ENCODE measurements at places on chromosomes 1 and 21.

- DNase-seq = no peak
These were observed 114.6 kb upstream of the KIAA0040 start for GRCh38 chr1:175307160-175307559.

- no peak for DNase-seq
These were observed at the start of gene HOOK1 for GRCh38 chr1:59814901-59815825. HOOK1 (plus strand) TSS chr1:59814949; CDS start chr1:59815118, 169 bp downstream.

DNA sequence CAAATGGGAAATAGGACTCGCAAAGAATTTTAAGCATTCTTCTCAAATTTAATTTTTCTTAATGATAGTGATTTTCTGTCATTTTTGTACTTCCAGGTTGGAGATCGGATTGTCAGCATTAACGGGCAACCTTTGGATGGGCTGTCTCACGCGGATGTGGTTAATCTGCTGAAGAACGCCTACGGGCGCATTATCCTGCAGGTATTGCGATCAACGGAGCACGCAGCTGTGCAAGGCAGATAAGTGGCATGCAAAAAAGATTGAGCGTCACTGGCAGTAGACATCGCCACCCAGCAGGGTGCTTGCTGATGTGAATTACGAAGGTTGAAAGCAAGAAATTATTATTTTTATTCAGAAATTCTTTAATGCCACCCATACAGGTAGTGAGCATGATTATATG is 65.9 kb upstream of the L1TD1 start:
- DNase-seq = no peak

GRCh38 chr1:233482388-233482787 is 131.5 kb upstream of the KCNK1 start:
- no peak for DNase-seq

DNA sequence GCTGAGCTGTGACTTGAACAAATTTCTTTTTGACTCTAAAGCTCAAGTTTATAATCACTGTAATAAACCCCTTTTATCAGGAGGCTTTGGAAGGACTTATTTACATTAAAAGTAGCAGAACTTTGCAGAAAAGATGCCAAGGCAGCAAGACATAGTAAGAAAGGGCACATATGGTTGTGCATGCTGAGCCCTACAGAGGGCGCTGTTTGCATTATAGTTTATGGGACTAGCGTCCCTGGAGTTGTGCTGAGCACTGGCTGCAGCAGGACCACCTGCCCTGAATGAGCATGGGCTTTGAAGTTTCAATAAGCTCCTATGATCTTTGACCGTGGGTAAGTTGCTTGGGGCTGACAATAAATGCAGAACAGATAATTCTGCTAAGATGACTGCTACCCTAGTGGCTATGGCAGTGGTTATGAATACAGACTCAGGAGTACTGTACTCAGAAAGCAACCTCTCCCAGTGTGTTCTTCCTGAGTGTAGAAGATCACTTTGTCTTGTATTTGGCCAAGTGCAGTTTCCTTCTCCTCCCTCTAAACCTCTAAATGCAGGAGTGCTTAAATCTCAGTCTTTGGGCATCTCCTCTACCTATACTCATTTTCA is 45.4 kb upstream of the USP1 start:
- no peak for DNase-seq

DNA sequence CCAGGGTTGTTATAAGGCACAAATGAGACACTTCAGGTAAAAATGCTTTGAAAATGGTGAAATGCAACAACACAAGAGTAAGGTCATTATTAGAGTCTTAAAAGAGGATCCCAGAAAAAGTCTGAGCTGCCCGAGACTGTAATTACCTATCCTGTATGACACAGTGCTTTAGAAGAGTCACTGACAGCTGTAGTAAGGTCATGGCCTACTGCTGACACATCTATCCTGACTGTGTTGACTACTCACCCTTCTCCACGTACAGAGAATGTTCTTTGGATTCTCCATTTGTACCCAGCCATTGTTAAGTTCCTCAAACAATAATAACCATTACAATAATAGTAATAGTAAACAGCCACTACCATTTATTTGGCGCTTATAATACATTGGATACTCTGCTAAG is 104.4 kb downstream of the CACHD1 start:
- no peak for DNase-seq

DNA sequence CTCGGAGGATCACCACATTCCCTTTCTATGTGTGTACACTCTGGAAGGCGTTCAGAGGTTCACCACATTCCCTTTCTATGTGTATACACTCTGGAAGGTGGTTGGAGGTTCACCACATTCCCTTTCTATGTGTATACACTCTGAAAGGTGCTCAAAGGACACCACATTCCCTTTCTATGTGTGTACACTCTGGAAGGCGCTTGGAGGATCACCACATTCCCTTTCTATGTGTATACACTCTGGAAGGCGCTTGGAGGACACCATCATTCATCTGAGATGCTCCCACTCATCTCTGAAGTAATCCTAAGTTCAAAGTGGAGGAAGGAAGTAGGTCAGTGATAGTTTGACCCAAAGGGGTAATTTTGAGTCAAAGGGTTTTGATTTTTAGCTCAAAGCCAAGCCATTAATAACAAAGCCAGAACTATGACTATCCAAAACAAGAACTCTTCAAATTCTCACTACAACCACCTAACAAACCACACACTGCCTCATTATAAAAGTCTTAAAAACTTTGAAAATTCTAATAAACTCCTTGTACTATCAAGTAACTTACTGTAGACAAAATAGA is 32.9 kb downstream of the NRIP1 start:
- no peak for DNase-seq

- DNase-seq = no peak
These were observed 256.8 kb upstream of the NFIA start for GRCh38 chr1:60825593-60825992.

DNA sequence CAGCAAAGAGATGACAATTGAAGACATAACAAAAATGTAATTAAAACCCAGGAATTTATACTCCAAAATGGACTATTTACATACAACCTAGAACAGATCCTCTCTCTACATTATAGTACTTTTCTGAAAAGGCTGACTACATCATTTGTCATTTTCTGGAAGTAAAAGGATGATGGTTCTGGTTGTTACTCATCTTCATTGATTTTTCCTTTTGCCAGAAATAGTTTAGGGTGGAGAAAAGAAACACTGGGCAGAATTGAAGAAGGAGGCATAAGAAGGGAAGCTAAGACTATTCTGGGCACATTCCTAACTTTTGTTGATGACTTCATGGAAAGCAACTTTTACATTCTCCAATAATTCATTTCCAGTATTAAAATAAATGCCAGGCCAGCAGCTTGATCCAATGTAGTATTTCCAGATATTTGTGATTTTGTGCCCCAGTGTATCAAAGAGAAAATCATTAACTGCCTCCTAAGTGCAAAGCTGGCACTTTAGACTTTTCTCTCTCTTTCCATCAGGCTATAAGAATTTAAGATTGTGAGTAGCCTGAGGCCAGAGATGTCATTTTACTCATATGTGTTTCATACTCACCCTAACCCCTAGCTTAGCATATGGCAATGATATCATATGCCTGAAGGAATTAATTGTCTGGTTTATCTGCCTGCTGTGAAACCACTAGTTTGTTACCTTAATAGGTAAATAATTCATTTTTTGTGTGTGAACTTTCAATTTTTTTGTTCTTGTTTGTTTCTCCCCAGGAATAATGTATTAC is 369.5 kb upstream of the LYPLAL1 start:
- no peak for DNase-seq

DNA sequence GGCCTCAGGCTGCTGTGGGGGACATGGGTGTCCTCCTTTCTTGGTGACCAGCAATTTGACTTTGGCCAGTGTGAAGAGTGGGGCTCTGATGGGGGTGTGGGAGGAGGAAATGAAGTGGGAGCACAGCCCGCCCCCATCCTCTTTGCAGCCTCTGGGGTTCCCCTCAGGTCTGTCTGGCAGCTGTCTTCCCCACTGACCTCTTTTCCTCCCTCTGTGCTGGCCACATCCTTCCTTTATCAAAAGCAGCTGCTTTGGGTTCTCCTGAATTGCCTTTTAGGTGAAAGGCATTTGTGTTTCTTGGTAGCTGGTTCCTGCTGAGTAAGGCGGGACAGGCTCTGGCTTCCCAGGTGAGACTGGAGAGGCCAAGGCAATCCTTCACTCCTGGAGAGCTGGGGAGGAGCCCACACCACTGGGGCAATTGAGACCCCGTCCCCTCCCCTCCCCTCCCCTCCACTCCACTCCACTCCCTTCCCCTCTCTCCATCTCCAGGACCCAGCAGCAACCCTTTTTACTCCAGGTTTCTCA is 24.9 kb downstream of the PCAT6 start:
- DNase-seq = no peak

DNA sequence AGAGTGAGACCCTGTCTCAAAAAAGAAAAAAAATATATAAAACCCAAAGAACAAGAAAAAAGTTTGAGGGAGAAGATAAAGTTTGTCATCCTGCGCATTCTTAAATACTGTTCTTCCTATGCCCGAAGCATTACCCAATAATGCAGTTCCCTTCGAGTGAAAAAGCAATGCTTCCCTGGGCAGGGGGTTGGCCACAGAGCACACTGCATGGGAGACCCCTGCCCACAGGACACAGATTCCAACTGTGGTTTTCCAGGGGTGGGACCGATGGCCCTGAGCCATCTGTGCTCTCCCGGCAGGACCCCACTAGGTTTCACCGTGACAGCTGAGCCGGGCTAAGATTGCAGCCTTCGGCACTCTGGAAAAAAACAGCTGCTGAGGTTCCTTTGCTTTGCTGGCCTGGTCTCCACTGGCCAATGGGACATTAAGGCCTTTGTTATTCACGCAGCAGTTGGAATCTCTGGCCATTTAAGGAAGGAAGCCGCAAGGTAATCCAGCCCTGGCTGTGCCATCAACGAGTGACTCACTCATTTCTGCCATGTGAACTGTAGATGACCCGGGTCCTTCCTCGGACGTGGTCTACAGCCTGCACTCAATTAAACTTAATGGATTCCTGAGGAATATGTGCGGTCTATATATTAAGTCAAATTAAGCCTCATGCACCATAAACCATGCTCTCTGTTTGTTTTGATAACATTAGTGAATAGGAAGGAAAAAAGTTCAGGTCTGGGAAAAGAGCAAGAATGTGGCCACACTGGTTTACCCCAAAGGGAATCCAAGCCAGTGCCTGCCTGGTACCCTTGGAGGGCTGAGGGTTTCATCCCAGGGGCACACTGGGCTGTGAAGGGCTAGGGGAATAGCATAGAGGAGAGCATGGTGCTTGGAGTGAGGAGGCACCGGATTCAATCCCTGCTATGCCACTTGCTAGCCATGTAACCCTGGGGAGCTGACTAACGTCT is 163.2 kb downstream of the ZBTB18 start:
- DNase-seq = no peak

- DNase-seq = no peak
These were observed 51.9 kb upstream of the PRRC2C start for GRCh38 chr1:171433451-171433850.

DNA sequence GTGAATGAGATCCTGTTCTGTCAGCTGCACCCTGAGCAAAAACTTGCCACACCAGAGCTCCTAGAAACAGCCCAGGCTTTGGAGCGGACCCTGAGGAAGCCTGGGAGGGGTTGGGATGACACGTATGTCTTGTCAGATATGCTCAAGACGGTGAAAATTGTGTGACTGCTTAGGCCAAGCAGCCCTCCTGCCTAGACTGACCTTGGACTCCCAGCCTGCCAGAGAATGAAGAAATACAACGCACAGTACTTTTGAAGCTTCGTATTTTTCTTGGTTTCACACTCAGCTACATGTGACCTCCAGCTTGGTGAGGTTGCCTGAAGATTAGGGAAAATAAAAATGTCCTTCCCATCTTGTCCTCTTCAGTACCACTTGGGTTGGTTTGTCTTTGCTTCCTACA is 15.1 kb downstream of the METTL13 start:
- no peak for DNase-seq

Data from activated CD8-positive, alpha-beta memory T cell treated with anti-CD3 and anti-CD28 coated beads for 1 hour (primary cell).